ENCODE measurements at places on chromosomes 1 and 21.

- no peak for DNase-seq
Observed at GRCh38 chr1:198893141-198893540, 254.3 kb downstream of the PTPRC start.

- no peak for DNase-seq
Observed at GRCh38 chr1:224911217-224911616, 18.3 kb upstream of the DNAH14 start.

GRCh38 chr1:11156963-11157362, 32.2 kb upstream of the ANGPTL7 start:
- DNase-seq = no peak

GRCh38 chr1:62175568-62176179, 19.0 kb upstream of the L1TD1 start:
- DNase-seq = peak; percentile 42

DNA sequence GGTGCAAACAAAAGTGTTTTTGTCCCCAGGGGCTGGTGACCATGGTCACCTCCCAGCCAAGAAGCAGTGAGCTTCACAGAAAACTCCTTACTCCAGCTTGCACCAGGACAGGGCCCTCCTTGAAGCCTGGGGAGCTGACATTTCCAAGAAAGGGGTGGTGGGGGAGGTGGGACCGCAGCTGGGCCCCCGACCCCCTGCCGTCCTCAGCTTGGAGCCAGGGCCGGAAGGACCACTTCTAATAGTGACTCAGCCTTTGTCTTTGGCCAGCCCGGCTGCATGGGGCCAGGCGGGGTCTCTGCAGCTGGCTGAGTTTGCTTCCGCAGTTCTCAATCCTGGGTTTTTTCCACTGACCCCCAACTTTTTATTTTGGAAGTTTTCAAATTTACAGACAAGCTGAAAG, 136.5 kb upstream of the POU3F1 start:
- no peak for DNase-seq

DNA sequence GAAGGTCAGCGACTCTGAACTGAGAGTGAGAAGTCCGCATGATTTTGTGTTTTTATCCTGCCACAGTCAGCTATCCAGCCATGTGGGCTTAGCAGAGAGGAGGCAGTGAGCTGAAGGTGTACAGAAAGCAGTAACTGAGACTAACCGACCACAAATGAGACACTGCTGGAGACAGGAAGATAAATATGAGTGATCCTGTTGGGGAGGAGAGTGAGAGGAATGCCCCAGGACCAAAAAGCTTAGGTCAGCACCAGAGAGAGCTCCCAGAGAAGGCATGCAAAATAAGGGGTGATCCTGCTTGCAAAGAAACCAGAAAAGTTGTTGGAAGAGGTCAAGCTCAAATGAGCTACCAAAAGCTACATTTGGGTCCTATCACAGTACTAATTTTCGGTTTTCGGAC, 63.7 kb downstream of the HLCS start:
- peak; percentile 16 for DNase-seq

DNA sequence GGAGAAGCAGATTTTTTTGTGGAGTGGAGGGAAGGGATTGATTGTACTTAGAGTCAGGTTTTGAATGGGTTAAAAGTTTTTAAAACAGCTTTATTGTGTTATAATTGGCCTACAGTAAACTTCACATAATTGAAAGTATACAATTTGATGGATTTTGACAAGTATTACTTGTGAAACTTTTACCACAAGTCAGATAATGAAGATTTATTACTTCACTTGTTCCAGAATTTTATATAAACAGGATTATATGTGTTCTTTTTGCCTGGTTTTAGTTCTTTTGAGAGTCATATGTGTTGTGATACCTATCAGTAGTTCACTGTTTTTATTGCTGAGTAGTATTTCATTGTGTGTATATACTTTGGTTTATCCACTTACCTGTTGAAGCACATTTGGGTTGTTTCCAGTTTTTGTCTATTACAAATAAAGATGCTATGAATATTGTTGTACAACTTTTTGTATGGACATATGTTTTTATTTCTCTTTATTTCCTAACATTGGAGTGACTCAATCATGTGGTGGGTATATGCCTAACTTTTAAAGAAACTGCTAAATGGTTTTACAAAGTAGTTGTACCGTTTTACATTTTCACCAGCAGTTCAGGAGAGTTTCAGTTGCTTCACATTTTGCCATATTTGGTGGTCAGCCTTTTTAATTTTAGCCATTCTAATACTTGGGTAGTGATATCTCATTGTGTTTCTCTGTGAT, 71.0 kb downstream of the DYRK1A start:
- no peak for DNase-seq

DNA sequence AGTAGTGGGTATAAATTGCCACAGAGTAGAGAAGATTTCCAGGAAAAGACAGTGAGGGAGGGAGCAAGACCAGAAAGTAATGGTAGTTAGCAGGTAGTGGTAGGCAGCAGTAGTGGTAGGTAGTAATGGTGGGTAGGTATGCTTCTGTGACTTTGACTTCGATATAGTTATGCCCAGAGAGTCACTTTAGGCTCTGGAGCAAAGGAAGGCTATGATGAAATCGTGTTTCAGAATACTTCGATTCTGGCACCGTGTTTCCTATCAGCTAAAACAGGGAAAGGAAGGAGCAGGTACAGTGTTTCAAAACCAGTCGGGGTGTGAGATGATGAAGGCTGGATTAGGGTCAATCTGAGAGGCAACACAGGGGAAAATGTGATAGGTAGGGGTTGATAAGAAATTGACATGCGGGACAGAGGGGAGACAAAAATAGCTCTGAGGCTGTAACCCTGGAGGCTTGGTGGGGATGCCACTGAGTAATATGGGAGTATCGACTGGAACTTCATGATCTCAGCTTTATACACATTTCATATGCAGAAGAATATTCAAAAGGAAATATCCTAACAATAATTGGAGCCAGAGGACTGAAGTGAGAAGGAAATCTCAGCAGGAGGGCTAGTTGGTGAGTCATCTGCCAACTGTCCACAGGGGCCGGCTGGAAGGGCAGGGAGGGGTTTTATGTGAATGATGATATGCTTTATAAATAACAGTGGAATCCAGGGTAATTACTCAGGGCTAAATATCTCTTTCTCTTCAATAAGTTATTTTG, 25.2 kb upstream of the TRIM45 start:
- peak; percentile 94 for DNase-seq

DNA sequence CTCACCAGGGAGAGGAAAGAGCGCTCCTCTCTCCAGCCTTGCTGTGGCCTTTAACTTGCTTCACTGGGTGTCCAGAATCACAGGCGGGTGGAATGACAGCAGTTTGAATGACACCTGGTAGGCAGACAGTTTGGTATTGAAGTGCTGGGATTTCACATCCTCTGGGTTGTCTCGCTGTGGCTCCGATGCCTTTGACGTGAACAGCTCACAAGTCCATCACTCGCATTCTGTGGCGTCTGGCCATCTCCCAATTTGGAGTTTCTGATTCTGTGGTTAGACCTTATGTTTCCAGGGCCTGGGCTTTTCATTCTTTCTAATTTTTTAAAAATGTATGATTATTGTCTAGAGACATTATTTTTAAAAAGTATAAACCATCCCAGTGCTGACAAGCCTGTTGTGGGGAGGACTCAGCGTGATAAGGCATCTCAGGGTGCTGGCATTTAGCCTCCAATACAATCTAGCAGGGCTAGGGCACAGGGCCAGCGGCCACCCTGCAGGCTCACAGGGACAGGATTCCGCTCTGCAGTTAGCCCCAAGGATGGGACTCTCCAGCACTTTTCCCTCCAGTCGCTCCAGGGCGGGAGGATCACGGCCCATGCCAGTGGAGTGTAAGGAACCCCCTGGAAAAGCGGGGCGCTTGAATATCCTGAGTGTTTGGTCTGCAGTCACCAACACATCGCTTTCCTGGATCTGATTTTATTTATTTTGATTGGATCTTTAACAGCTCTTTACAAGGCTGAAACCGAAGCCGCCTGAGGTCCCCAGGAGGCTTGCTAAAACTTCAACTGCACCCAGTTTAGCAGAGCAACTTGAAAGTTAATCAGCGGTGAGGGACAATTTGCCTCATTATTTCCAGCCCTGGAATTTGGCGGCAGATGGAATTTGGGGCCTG, 178.3 kb downstream of the TRABD2B start:
- DNase-seq = no peak

DNA sequence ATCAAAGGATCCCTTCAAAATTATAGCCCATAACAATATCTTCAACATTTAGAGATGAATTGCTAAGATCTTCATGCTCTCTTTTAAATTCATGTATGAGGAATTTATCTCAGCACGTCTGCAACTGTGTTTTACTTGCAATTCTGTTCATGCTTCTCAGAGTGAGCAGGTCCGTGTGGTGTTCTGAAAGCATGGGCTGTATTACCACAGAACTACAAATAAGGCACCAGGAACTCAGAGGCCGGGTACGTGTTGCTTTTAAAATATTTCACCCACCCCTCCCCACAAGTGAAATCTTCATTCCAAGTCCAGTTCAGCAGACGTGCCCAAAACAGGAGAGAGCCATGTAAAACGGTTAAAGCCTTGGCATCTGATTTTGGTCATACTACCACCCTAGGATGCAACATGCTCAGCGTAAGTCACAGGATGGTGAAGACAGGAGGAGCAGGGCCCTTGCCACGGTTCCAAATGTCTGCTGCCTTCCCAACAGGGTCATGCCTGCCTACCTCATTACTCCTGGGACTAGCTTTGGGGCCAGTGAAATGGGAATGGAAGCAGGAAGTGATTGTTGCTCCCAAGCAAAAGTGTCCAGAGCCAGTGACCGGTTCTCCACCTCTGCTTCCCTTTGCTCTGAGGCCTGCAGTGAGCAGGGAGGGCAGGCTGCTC, 133.7 kb downstream of the PTPN14 start:
- no peak for DNase-seq

- DNase-seq = no peak
Observed at GRCh38 chr1:51139474-51139873, 37.4 kb downstream of the C1orf185 start.

- DNase-seq = peak; percentile 4
Observed at GRCh38 chr1:205440476-205441317, 15.1 kb downstream of the BLACAT1 start.

GRCh38 chr1:29457496-29458368, 221.4 kb downstream of the PTPRU start:
- no peak for DNase-seq

- DNase-seq = no peak
Observed at GRCh38 chr1:65084066-65084465, 63.9 kb upstream of the AK4 start.

- no peak for DNase-seq
Observed at GRCh38 chr21:31659286-31659535, 282 bp upstream of the SOD1 start.

DNA sequence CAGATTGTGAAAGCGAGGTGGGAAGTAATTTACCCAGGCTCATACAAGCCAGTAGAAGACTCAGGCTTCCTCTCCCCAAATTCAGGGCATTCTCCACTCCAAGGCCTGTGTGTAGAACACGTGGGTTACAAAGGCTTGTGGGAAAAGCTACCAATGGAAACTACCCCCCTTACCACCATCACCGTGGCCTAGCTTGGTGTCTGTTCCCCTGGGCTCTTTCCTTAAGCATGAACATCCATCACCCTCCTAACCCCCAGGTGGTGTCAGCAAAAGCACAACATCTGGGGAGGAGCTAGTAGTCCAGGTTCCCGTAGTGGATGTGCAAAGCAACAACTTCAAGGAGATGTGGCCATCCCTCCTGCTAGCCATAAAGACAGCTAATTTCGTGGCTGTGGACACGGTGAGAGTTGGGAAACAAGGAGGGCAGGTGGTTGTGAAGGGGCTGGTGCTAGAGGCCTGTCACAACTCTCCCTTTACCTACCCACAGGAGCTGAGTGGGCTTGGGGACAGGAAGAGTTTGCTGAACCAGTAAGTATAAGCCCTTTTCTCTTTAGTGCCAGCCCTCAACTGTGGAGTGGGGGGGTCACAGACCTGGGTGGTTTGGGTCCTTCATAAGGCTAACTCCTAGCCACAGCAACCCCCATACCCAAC, 701 bp upstream of the MUTYH start:
- DNase-seq = no peak

GRCh38 chr1:211520641-211521040, 28.7 kb upstream of the RD3 start:
- DNase-seq = peak; percentile 8

- DNase-seq = no peak
Observed at GRCh38 chr1:115879977-115880376, 39.1 kb upstream of the NHLH2 start.

- DNase-seq = peak; percentile 27
Observed at GRCh38 chr1:204544321-204544720, 28.1 kb downstream of the MDM4 start.

DNA sequence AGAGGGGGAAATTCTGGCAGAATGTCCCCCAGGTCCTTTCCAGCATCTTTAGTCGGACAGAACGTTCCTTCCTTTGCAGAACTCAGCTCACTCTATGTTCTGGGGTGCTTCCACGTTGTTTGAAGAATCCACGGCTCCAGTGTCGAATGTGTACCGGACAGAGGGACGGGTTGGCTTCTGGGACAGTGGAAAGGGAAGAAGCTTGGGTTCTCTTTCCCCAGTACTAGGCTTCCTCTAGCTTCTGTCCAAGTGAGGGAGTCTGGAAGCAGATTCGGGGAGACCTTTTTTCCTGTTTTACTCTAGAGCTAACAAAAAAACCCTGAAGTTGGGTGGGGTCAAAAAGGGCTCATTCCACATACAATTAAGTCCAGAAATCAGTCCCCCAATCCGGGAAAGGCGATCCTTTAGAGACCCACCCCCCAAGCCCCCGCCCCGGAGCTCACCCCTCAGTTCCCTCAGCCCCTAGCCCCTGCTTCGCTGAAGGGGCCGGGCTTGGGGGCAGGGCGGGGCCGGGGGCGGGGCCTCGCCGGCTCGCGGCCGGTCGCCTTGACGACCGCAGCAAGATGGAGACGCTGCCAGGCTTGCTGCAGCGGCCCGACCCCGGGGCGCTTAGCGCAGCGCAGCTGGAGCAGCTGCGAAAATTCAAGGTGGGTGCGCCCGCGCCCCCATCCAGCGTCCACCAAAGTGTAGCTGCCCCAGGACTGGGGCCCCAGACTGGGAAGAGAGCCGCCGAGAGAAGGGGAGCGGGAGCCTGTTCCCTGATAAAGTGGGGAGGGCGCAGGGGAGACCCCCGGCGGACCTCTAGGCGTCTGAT, at the start of gene RIIAD1:
TSS of gene RIIAD1 (plus strand) at position 549 of the 814 bp plus-strand sequence. CDS start at position 564, 15 bp downstream.
- no peak for DNase-seq

GRCh38 chr1:216580538-216581057, 142.6 kb downstream of the ESRRG start:
- no peak for DNase-seq

DNA sequence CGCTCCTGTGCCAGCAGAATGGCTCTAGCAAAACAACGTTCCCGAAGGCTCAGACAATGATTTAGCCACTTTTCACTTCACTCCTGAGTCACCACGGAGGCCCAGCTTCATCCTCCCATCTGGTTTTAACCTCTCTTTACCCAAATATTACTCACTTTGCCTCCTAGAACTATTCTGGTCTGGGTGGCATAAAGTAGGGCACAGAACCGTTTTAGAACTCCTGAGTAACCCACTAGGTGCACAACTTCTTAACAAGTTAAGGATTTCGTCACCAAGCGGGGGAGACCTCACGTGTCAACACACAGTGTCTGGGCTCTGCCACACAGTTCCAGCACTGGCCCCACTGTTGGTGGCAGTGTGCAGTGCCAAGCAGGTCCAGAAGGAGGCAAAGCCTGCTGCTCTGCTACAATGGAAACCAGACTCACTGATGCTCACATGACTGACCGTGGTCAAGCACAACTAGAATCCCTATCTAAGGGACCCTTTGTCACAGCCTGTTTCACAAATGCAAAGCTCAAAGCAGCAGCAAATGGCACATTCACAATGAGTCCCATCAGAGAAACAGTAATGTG, 121.7 kb downstream of the SIPA1L2 start:
- DNase-seq = no peak

GRCh38 chr21:45381036-45381787, 23.8 kb upstream of the COL18A1 start:
- no peak for DNase-seq

Measured in HFFc6 (cell line).